ENCODE measurements at places on chromosomes 5 and 9.

DNA sequence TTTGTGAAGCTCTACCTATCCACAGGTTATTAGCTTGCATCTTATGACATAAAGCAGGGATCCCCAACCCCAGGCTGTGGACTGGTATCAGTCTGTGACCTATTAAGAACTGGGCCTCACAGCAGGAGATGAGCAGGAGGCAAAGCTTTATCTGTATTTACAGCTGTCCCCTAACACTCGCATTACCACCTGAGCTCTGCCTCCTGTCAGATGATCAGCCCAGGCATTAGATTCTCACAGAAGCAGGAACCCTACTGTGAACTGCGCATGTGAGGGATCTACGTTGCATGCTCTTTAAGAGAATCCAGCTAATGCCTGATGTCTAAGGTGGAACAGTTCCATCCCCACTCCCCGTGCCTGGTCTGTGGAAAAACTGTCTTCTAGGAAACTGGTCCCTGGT lies 19.7 kb downstream of the FBXW11 start:
- no peak for DNase-seq

- no peak for DNase-seq
These were observed 76.6 kb upstream of the PRLR start for GRCh38 chr5:35306716-35307365.

GRCh38 chr5:178115136-178115813 lies 1.9 kb downstream of the N4BP3 start:
- no peak for DNase-seq

DNA sequence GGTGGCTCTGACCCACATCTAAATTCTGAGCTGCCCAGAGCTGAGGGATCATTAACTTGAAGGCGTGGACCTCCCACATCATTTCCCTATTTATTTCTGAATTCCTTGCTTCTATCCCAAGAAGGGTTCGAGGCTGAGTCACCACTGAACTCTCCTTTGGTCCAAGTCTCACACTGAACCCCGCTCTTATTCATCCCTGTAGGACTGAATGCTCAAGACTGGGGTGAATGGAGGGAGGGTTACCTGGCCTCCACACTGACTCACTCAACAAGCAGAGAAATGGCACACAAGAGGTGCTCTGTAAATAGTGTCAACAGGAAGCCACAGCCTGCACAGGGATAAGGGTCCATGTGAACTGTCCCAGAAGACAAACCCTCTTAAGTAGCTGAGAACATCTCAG lies 79.1 kb upstream of the FSTL4 start:
- no peak for DNase-seq

DNA sequence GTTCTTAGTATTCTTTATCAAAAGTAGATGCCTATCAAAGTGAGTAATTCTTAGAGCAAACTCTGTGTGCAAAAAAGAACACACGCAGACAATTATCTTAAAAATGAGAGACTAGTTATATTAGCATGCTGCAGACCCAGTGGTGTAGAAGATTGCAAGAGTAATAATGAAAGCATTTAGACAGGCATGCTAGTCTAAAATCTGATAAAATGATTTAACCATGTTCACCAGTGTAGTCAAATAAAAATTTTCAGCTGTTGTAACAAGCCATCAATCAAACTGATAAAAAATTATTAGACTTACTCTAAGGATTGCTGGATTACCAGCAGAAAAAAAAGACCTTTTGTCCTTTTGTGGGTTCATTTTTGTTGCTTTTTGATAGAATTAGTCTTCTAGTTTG lies 241.9 kb upstream of the TLE4 start:
- DNase-seq, result no peak

- no peak for DNase-seq
These were observed 22.4 kb upstream of the NDFIP1 start for GRCh38 chr5:142086229-142086628.

- no peak for DNase-seq
These were observed 79.6 kb downstream of the MYO10 start for GRCh38 chr5:16856531-16856930.

DNA sequence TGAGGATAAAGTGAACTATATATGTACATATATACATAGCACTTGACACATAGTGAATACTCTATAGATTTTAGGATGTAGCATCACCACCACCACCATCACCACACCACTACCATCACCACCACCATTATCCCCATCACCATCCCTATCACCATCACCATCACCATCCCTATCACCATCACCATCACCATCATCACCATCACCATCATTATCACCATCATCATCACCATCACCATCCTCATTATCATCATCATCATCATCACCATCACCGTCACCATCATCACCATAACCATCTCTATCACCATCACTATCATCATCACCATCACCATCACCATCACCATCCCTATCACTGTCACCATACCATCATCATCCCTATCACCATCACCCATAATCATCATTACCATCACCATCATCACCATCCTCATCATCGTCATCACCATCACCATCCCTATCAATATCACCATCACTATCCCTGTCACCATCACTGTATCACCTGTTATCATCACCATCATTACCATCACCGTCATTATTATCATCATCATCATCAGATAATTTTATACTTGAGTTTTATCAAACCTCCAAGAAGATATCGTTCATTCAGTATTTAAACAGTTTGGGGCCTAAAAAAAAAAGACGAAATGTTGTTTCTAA lies 109.4 kb downstream of the CFAP90 start:
- no peak for DNase-seq

- DNase-seq, result no peak
These were observed 164.2 kb downstream of the MEF2C start for GRCh38 chr5:88718736-88719135.

GRCh38 chr5:178232920-178233429 lies 373 bp upstream of the PHYKPL start:
- no peak for DNase-seq

GRCh38 chr5:178994580-178995340 lies at the start of gene GRM6:
TSS of gene GRM6 (minus strand) at chr5:178995320. CDS start at chr5:178994944, 376 bp downstream.
- DNase-seq, result no peak
